ENCODE measurements at places on chromosomes 2 and 18.

GRCh38 chr2:241906826-241907570, 37.5 kb downstream of the RTP5 start:
- no peak for DNase-seq

DNA sequence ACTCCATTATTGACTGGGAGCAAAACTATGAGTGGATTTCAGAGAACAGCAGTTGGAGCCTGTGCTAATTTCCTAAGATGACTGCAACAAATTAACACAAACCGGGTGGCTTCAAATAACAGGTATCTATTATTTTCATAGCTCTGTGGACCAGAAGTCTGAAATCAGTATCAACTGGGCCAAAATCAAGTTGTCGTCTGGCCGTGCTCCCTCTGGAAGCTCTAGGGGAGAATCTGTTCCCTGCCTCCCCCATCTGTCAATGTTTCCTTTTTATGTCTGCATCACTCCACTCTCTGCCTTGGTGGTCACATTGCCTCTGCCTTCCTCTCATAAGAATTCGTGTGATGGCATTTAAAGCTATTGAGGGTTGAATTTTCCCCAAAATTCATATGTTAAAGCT, 269.8 kb downstream of the TMX3 start:
- no peak for DNase-seq

DNA sequence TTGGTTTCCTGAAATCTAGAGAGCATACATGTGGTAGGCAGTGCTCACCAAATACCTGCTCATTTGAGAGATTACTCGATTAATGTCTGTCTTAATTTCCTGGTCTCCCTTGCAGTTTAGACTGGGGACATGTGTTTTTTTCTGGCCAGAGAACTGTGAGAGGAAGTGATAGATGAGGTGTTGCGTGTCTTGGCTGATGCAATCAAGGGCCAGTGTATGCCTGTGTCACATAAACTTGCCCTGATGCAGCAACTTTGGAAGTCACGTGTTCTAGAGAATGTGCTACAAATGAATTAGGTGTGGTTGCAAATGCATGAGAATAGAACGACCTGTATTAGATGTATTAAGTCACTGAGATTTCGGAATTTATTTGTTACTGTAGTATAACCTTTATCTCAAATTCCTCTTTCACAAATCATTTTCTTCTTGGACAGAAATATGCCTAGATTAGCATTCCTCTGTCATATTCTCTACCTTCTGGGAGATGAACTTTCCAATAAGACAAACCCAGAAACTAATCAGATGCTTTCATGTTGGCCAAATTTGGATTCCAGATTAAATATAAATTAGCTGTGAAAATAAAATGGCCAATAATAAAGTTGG, 9.9 kb upstream of the IL1A start:
- DNase-seq, result no peak

DNA sequence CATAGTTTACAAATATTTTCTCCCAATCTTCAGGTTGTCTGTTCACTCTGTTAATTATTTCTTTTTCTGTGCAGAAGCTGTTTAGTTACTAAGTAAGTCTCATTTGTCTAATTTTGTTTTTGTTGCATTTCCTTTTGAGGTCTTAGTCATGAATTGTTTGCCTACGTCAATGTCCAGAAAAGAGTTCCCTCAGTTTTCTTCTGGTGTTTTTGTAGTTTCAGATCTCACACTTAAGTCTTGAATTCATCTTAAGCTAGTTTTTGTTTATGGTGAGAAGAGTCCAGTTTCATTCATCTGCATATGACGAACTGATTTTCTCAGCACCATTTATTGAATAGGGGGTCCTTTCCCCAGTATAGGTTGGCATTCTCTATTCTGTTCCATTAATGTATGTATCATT, 1252.2 kb upstream of the TMEFF2 start:
- DNase-seq, result no peak

GRCh38 chr2:101502095-101502494, 27.2 kb upstream of the RFX8 start:
- DNase-seq, result no peak

DNA sequence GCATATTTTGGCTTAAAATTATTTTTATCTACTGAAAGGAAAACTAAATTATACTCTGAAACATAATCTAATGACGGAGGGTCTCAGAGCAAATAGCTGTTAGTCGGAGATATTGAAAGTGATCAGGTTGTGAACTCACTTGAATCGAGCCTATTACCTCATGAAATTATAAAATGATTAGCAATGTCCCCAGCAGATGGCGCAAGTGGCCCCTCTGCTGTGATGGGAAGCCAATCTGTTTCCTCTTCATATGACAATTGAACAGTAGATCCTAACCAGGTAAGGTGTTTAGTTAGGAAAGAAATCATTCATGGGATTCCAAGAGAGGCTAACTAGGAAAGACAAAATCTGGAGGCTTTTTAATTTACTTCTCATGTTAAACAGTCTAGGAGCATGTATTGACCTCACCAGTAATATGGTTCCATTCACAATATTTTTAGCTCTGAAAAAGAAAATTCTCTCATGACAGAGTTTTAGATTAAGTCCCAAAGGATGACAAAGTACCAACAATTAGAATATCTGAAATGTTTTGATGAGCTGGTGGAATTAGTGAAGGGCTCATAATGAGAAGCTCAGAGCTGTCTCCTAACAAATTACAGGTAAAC, 29.9 kb upstream of the MPPE1 start:
- DNase-seq, result peak; percentile 53

DNA sequence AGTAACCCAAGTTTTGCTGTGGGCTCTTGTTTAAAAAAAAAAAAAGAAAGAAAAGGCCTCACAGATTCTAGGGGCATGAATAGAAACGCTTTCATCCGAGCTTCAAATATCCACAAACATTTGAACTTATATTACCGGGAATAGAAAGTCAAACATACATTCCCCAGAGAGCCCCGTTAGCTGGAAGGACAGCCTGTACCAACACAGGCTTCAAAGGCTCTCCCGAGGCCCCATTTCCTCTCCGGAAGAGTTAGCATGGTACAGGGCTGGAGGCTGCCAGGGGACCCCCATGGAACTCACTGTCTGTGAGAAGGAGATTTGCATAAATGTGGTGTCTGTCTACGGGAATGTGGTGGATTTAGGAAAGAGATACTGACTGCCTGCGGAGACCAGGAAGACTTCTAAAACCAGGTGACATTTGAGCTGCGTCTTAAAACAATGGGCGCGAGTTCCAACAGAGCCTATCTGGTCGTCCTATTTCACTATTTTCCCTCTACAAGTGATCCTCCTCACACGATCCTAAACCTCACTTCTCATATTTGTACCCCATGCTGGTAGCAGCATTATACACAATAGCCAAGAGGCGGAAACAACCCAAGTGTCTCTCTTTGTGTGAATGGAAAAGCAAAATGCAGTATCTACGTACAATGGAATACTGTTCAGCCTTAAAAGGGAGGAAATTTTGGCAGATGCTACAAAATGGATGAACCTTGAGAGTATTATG, 820 bp upstream of the MATN3 start:
- no peak for DNase-seq

DNA sequence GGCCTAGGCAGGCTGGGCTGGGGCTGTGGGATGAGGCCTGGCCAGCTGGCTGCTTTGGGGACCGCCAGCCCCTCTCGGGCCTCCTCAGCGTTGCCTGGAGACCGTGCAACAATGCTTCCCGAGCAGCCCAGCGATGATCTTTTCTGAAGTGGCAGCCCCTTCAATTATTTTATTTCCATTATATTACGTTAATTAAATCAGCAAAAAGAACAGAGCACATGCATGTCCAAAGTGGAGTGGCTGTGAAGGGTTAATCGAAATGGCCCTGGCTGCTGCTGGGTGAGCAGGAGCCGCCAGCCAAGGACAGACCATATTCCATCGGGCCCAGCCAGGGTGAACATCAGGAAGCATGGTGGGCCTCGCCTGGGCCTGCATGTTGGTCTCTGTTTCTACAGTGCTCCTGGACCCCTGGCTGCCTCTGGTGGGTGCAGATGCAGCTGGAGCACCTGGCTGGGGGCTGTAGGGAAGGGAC, 245.5 kb downstream of the MYCN start:
- no peak for DNase-seq

- DNase-seq, result no peak
These were observed 23.8 kb downstream of the ASB18 start for GRCh38 chr2:236240228-236240990.

Measured in stimulated activated CD4-positive, alpha-beta T cell treated with anti-CD3 and anti-CD28 coated beads, TNF-alpha, amount 100 ng/mL, for 1 hour (primary cell).